ENCODE measurements at places on chromosomes 5 and 9.
A peak's percentile ranks its signal among the peaks of the same experiment; 100 is the strongest.

DNA sequence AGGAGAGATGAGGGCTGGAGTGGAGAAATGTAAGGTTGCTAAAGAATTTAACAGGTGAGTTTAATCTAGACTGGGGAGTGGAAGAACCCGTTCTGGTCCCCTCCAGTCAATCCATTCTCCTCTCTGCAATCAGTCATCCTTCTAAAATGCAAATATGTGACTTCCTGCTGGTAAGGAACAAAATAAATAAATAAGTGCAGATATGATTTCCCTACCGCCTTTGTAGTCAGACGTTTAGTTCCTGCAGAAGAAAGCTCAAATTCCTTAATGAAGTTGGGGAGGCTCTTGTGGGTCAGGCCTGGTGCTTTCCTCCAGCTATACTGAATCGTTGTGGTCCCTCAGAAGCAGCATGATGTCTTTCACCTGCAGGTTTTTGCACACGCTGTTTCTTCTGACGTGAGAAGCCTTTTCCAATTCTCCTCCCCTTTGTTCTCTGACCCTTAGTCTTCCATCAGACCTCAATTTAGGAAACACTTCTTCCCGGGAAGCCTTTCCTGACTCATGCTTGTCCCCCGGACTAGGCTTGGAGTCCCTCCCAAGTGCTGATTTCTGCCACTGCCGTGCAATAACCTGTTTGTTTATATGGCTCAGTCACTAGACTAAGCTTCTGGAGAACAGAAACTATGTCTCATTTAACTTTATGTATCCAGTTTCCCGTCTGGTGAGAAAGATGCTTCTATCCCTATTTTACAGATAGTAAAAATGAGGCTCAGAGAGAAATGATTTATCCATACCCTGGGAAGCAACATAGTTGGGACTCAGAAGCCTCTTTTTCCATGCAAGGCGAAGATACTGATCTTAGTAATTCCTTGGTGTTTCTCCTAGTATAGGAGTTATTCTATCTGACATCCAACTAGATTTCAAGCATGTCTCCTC is 1.3 kb downstream of the ATP6V1G1 start:
- DNase-seq: no peak

- DNase-seq: no peak
These were observed 2.3 kb downstream of the ADRB2 start for GRCh38 chr5:148828511-148829247.

DNA sequence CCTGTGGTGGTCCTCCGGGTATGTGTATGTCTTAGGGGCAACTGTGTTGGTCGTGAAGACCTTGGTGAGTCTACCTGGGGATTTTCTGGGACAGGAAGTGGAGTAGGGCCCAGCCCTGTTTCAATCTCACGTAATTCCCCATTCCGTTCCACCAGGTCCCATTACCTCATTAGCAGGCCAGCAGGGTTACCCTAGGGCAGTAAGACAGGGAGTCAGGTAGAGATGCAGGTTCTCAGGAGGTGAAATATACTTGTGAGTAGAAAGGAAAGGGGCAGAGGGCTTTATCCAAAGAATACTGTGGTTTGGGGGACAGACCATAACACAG is 56.5 kb downstream of the MACROH2A1 start:
- DNase-seq: no peak

GRCh38 chr9:6007058-6007769 is 8.2 kb downstream of the RANBP6 start:
- DNase-seq: peak; percentile 5

- DNase-seq: no peak
These were observed 65.1 kb downstream of the SLC44A1 start for GRCh38 chr9:105309531-105309931.

DNA sequence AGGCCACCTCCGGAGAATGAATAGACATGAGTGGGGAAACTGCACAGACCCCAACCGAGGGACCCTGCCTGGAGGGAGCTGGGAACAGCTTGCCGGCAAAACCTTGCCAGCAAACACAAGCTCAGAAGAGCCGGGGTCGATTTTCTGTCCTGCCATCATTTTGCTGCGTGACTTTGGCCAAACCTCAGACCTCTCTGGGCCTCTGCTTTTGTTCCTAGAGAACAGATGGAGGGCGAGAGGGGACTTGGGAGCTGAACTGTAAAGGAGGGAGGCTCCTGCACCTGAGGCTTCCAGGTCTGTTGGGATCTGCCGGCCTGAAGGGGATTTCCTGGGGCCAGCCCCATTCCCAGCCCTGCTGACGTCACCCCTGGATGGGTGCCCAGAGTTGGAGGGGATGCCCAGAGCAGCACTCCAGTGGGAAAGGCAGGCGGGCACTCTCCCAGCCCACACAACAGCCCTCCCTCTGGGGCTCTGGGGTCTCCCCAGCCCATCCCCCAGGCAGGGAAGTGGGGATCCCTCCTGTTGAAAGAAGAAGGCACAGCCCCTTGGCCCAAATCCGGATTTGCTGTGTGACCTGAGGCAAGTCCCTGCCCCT is 40.4 kb upstream of the SYNPO start:
- no peak for DNase-seq

- no peak for DNase-seq
These were observed 147.8 kb downstream of the RXRA start for GRCh38 chr9:134474055-134474370.

DNA sequence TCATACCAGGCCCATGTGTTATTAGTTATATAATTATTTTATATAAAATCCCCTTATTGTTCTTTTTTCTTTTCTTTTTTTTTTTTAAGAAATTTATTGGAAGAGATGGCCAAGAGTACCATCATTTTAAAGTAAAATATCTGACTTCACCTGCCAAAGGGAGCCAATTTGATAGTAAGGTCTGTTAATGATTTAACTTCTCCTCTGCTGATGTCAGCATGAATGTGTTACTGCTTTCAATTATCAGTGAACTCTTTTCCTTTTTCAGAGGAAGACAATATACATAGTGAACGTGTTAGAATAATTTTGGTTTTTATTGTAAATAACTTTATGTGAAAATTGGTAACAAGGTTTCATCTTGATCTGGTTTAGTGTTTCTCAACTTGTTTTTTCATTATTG is 409.6 kb downstream of the SH3GL2 start:
- no peak for DNase-seq

DNA sequence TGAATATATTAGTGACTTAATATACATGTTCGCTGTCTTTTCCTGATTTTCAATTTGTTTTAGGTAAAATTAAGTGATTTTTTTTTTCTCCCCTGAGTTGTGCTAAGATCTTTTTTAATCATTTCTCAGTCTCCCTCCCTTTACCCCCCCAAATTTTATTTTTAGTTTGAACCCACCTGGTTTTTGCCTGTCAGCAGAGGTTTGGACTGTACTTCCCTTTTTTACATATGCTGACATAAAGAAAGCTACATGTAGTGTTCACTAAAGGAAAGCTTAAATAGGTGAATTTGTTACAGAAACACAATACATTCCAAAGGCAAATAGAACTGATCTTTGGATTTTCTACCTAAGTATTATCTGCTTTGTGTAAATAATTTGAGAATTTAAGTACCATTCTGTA is 82.2 kb downstream of the IPO11 start:
- DNase-seq: no peak

DNA sequence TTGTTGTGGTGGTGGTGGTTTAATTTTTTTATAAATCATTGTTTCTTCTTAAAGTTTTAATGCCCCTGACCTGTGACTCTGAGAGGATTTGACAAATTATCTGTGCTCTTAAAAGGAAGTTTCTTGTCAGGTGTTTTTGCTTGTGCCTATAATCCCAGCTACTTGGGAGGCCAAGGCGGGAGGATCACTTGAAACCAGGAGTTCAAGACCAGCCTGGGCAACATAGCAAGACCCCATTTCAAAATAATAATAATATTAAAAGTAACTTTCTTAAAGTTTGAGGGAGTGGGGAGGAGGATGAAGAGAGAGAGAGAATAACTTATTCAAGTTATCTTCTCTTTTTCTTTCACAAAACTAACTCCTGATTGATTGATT is 12.2 kb upstream of the ERMP1 start:
- DNase-seq: no peak

DNA sequence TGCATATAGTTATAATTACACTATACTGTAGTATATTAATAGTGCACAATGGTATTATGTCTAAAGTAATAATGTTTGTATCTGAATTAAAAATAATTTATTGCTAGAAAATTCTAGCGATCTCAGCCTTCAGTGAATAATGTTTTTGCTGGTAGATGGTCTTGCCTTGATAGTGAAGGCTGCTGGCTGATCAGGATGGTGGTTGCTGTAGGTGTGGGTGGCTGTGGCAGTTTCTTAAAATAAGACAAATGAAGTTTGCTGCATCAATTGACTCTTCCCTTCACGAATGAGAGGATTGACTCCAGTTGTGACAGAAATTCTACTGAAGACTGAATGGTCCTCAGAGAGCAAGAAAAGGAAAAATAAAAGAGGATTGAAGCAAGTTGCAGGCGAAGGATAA is 19.7 kb upstream of the LRRC70 start:
- DNase-seq: no peak

DNA sequence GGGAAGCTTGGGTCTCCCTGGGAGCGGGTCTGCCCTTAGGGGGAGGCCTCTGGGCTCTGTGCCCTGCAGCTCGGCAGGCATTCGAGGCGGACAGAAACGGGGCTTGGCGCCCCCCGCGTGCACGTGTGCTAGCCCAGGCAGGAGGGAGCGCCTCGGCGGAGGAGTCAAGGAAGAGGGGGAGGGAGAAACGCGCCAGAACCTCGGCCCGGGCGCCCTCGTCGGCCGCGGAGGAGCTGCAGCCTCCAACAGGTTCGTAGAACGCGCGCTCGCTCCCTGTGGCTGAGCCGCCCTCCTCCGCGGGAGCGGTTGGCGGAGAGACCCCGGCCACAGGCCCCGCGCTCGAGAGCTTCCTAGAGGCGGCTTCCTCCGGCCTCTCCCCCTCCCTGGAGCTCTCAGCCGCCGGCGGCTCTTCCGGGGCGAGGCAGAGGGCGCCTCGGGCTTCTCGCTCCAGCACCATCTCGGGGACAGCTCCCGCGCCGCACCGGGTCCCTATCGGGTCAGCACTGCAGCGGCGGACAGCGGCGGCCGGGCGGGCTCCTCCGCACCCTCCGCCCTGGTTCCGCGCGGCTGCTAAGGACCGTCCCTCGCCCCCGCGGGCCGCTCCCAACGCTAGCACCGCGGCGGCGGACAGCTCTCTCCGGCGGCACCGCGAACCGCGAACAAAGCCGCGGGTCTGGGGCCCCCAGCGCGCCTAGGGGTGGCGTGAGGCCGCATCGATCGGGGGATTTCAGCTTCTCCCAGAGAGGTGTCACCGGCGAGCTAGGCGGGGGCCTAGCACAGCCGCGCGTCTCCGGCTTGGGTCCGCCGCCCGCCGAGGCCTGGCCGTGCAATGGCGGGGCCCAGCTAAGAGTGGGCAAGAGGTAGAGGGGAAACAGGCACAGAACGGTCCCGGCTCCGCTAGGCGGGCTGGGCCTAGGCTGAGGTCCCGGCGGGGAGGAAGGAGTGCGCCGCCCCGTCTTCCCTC is 74.6 kb upstream of the CPLX2 start:
- peak; percentile 46 for DNase-seq

Data from stimulated activated CD4-positive, alpha-beta T cell treated with anti-CD3 and anti-CD28 coated beads, Interleukin-1b, Interleukin-23, amount 100 ng/mL, for 24 hours (primary cell).